Tongue (tissue), 3 donors: ENCODE measurements at places on chromosomes 6 and 20. TPM values are rescaled to one million over a fixed set of nuclear protein-coding genes. Genes with fewer than 3 reads are reported as not detected.

DNA sequence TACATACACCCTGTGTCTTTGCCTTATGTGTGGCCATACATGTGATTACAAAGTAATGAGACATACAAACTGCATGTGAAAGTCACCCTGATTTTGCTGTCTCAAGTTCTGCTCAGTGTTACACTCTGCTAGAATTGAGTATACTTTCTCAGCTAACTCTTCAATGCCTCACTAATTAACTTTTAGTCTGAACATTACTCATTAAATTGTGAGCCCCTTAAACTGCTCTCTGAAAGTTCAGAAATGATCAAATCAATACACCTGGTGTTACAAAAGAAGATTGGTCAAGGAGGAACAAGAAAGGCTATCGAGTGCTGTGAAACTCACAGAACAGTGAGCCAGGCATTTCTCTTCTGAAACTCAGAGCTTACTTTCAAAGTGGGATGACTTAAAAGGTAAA, 71.3 kb downstream of the MKKS start:
- no peak for DNase-seq

Gene OLIG3
- total RNA-seq, result not detected

- DNase-seq, result no peak
These were observed 16.9 kb upstream of the MDFI start for GRCh38 chr6:41621367-41621766.

- DNase-seq, result peak; percentile 39
These were observed 48.6 kb upstream of the COL9A1 start for GRCh38 chr6:70351461-70351860.

Gene CCN2
- 57.3 TPM for total RNA-seq

DNA sequence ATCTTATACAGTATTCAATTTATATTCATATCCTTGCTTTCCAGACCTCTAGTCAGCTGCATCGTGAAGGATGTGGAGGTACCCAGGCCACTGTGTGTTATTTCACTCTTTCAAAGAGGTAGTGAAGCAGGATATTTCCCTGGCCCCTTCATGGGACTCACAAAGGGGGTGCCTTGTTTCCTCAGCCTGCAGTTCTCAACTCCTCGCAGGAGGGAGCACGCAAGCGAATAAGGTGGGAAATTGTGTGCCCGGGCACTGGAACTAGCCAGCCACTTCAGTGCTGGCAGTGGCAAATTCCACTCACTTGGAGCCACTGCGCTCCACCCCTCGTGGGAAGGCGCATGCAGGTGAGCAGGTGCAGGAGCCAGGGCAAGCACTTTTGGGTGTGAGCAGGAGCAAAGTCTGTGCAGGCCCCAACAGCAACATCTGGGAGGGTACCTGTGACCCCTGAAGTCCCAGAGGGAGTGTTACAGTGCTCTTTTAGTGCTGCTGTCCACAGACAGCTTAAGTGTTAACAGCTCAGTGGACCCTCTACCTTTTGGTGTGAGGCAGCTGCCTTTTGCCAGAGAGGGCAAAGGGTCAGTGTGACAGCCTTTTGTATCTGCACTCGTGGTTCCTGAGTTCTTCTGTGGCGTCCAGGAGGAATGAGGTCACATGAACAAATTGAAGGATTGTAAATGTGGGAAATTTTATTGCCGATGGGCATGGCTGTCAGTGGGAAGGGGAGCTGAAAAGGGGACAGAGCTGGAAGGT, 49.4 kb upstream of the FAM135A start:
- no peak for DNase-seq

Gene EFCAB8
- total RNA-seq, result 2.3 TPM
